Stimulated activated CD4-positive, alpha-beta T cell treated with anti-CD3 and anti-CD28 coated beads, TNF-alpha, amount 100 ng/mL, for 1 hour (primary cell): ENCODE measurements at places on chromosomes 7 and 10.

DNA sequence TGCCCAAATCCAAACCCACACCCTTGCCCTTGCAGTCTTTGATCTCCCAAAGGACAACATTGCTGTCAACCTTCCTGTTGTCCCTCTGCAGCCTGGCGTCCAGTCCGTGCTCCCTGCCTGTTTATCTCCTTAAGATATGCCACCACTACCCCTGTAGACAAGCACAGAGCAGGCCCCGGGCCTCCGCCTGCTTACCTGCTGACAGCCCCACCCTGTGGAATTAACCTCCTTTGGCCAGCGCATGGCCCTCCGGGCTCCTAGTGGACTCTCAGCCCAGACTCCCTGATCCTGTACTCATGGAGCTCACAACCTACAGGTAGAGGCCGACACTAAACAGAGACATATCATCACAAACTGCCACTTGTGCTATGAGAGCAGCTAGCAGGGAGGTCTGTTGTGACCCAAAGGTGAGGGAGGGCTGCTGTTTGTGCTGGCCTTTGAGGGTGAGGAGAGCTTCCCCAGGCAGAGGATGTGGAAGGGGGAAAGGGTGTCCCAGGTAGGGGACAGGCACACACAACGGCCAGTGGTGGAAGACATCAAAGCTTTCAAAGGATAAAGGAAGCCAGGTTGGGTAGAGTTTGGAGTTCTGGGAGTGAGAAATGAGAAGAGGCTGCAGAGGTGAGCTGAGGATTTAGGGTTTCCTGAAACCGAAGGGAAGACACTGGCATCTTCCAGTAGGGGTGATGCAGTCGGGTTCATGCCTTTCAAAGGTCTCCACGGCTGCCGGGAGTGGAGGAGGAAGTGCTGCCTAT, 174.5 kb upstream of the ZMIZ1 start:
- no peak for DNase-seq

DNA sequence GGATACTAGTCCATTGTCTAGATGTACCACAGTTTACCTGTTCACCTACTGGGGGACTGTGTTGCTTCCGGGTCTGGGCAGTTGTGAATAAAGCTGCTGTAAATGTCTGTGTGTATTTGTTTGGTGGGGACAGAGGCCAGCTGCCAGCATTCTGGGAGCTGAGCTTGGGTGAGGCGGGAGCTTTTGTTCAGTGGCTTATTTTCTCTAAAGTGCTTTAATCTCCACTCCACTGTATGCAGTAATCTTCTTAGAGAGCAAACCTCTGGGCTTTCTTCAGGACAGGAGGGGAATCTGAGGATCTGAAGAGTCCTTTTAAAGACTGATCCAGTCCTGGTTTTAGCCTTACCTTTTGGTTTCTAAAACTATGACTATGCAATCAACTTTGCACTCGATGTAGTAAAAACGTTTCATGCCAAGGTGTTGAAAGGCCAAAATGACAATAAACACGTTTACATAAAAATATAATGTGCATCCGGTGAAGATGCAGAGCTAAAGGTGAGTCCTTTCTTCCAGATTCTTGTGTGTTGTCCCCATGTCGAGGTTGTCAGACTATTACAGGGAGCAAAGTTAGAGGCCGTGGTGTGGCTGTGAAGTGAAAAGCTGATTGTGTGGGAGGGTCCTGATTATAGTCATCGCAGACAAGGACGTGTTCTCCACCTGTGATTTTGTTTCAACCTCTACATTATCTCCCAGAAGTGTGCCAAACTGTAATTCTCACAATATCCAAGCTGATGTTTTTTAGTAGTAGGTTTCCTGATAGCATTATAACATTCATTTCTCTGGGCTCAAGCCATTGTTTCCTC, 279.8 kb downstream of the CAMK1D start:
- no peak for DNase-seq

GRCh38 chr10:31192475-31192874, 126.5 kb upstream of the ZEB1 start:
- DNase-seq, result no peak

DNA sequence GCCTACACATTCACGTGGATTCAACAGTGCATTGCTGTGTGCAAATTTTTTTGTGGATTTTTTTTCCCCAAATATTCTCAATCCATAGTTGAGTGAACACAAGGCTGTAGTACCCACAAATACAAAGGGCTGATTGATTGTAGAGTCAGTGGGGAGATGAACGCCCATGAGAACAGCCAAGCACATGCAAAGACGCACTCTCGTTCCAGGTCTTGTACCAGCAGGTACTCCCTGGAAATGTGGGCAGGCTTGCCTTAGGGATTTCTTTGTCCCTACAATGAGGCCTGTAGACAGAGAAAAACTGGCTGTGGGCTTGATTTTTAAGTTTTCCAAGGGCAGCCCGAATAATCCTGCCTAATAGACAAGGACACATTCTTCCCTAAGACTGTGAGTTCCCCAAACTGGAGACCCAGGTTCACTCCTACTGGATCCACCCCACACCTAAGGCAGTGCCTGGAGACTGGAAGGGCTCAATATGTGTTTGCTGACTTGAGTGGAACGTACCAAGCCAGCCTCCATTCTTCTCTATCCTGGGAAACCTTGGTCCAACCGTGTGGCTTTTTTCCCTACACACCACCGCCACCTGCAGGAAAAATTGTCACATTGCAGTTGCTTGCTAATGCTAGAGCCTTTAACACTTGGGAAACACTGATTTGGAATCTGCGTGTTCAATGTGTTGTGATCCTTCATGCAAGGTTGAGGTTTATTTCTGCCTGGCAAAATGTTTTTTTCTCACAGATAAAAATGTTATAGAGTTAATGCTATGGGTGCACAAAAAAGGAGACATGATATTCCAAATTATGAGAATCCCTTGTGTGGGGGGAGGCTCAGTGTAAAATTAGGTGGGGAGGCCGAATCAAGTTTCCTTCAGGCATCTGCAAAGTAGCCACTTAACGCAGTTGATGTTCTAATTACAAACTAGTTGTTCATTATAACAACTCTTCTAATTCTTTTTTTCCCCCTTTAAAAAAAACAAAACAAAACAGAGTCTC, 49.3 kb downstream of the PPP1R17 start:
- no peak for DNase-seq

DNA sequence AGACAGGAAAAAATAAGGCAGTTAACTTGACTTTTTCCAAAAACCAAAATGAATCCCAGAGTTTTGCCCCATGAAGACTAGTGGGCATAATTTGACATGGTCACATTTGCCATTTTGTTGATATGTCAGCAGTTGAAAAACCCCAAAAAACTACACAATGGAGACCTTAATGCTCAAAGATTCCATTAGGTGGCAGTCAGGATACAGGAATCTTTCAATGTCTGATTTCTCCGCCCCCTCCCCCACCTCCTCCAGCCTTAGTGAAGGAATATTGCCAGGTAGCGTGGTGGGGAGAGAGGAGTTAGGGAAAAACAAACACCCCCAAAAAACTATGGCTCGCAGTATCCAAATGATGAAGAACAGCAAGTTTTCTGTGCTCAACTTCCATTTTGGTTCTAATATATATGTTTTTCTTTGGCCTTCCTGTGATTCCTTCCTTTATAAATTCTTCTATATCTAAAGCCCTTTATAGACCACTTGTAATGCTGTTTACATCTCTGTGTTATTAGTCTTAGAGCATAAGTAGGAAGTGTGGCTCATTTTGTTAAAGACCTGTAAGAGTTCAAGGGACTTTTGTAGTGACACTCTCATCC, 6.7 kb upstream of the SMNDC1 start:
- no peak for DNase-seq
